Activated CD4-positive, alpha-beta T cell treated with anti-CD3 and anti-CD28 coated beads for 36 hours (primary cell): ENCODE measurements at places on chromosomes 7 and 10. TPM values are rescaled to one million over a fixed set of nuclear protein-coding genes. Genes with fewer than 3 reads are reported as not detected.

Gene TMEM176A
- total RNA-seq = not detected

Gene GRID2IP
- total RNA-seq = 0.11 TPM

Gene ZNF212
- total RNA-seq = 9.9 TPM

Gene TFEC
- total RNA-seq = not detected

Gene STEAP2
- total RNA-seq = not detected

Gene ADAMTS14
- total RNA-seq = not detected

Gene ASIC3
- total RNA-seq = 5.5 TPM

Gene CALHM3
- not detected for total RNA-seq

Gene CTAGE15
- total RNA-seq = 1.4 TPM
